Spleen (tissue), 13 donors: ENCODE measurements at places on chromosomes 11 and 22.
A peak's percentile ranks its signal among the peaks of the same experiment; 100 is the strongest.

DNA sequence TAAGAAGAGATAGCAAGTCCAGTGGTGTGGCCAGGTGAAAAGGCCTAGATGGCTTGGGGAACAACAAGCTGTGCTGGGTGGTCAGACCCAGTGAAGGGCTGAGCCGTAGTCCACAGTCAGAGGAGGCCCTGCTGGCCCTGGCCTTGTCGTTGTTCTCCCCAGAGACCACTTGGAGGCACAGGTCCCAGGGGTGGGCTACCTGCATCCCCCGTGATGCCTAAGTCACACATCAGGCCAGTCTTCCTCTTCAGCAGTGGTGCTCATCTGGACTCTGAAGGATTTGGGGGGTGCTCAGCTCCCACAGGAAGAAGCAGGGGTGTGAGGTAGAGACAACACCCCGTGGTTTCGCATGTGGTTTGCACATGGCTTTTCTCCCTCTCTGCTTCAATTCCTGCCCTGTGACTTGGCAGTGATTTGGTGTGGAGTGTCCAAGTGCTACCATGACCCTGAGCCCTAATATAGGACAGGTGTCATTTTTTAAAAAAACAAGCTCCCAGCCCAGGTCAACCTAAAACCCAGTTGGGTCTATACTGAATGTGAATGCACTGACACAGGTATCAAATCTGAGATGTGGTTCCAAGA lies 51.0 kb downstream of the ALX4 start:
- DNase-seq: no peak

- peak; percentile 67 for DNase-seq
Measured at GRCh38 chr22:50704510-50705218, 32.0 kb downstream of the SHANK3 start.

- peak; percentile 53 for DNase-seq
Measured at GRCh38 chr22:44906999-44907644, 102.7 kb downstream of the PHF21B start.

GRCh38 chr22:22955276-22955798 lies 67.7 kb downstream of the IGLL5 start:
- DNase-seq: no peak

- no peak for DNase-seq
Measured at GRCh38 chr11:2586793-2587131, 113.0 kb downstream of the KCNQ1OT1 start.

- peak; percentile 92 for DNase-seq
Measured at GRCh38 chr11:3049430-3050243, 7.6 kb downstream of the CARS1 start.

GRCh38 chr22:36110306-36110881 lies 50.2 kb downstream of the APOL3 start:
- DNase-seq: no peak

DNA sequence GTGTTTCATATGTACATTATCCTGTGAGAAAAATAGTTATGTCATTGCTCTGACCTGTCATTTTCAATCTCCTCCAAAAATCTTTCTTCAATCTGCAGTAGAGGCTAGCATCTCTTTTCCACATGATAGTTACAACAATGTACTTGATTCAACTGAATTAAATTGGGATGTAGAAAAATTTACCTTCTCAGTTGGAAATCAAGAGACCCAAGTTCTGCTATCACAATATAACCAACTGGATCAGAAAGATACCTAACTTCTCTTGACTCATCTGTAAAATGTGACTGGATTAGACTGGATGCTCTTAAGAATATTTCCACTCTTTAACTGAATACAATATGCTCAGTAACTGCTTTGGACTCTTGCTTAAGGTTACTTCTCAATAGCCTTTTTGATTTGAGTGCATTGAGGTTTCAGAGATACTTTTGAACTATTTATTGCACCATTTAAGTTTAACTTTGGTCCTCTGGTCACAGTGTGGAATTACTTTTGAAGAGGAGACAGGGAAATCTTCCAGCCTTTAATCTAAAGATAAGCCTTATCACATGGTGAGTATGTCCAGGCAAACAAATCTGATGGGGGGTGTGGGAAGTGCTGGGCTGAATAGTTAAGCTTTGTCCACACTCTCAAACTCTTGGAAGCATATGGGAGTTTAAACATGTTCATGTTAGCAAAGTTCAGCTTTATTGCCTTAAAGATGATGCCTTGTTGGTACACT lies 82.3 kb downstream of the YAP1 start:
- no peak for DNase-seq

- peak; percentile 69 for DNase-seq
Measured at GRCh38 chr11:1919391-1920127, at the start of gene TNNT3. TNNT3 (plus strand) TSS chr11:1919703; CDS start chr11:1922875, 3,172 bp downstream.

DNA sequence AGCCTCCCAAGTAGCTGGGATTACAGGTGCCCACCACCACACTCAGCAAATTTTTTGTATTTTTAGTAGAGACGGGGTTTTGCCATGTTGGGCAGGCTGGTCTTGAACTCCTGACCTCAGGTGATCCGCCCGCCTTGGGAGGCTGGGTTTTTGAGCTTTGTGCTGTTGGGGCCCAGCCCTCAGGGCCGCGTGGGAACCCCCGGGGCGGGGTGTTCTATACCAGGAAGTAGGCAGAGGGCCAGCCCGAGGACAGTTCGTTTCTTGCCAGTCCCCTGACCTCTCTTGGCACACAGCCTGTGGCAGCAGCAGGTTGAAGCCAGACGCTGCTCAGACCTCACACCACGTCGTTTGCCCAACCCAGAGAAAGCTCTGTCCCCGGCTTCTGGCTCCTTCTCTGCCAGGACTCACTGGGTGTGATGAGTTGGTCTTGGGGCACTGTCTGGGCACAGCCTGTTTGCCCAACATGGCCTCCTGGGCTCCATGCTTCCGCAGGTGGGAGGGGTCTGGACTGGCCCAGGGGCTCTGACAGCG lies 24.9 kb upstream of the CHKA start:
- DNase-seq: peak; percentile 91

- DNase-seq: no peak
Measured at GRCh38 chr11:91947215-91947820, 277.3 kb upstream of the FAT3 start.

DNA sequence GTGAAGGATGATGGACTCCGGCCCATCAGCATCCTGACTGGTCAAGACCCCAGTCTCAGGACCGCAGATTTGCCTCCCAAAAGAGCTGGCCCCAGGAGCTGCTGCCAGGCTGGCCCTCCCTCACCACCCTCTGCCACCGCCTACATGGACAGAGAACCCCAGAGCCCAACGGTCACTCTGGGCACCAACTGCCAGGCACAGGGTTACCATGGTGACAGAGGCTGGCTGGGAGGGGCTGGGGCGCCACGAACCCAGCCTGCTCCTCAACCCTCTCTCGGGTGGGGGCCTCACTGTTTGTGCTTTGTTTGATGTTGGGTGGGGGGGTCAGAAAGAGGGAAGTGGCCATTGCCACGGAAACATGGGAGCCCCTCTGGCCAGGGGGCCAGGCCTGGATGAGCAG lies 55.8 kb downstream of the ELFN2 start:
- DNase-seq: no peak

- DNase-seq: no peak
Measured at GRCh38 chr11:128784059-128784804, 82.9 kb downstream of the KCNJ1 start.

DNA sequence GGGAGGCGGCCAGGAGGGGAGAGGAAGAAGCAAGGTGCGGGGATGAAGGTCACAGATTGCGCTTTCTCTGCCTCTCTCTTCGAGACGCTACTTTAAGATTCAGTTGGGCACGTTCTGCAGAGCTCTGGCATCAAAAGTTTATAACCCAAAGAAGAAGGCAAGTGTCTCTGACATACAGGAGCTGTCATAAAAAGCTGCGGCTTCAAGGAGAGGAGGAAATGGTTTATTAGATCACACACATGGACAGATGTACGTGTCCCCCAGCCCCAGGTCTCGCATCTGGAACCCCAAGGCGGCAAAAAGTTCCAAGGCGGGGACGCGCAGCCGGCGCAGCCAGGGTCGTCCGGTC lies 589.0 kb downstream of the OPCML start:
- no peak for DNase-seq

- DNase-seq: peak; percentile 58
Measured at GRCh38 chr11:76663486-76663810, 7.1 kb downstream of the LRRC32 start.

- DNase-seq: no peak
Measured at GRCh38 chr11:78373689-78374088, 43.9 kb downstream of the GAB2 start.

DNA sequence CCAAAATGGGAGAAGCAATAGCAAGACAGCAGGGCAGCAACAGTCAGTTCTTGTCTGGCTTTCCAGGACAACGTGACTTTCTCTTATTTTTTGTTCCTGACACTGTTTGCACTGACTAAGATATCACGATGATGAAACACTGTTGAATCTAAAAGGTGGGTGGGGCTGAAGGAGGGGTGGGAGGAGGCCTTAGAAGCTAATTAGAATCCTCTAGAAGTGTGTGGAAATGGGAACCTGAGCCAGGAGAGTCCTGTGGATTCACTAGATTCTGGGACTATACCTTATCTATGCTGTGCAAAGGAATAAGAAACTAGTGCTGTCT lies 300.3 kb downstream of the ST3GAL4 start:
- DNase-seq: no peak

- peak; percentile 75 for DNase-seq
Measured at GRCh38 chr11:126361400-126361799, 5.9 kb downstream of the ST3GAL4 start.

GRCh38 chr11:122277493-122277892 lies 161.5 kb upstream of the BLID start:
- DNase-seq: no peak

DNA sequence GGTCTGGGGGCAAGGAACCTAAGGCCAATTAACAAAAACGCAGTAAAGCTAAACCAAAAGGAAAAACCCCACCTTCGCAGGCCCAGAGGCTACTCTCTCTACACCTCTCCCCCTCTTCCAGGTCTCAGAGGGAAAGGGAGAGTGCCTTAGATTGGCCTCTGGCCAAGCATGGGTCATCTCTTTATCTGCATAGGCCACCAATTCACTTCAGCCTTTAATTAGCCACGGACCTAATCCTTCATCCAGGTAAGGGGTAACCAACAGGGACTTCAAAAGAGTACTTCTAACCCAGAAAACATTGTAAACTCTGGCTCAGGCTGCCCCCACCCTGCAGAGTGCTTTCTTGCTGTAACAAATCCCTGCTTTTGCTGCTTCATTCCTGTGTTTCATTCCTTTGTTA lies 9.4 kb downstream of the VSTM5 start:
- no peak for DNase-seq

DNA sequence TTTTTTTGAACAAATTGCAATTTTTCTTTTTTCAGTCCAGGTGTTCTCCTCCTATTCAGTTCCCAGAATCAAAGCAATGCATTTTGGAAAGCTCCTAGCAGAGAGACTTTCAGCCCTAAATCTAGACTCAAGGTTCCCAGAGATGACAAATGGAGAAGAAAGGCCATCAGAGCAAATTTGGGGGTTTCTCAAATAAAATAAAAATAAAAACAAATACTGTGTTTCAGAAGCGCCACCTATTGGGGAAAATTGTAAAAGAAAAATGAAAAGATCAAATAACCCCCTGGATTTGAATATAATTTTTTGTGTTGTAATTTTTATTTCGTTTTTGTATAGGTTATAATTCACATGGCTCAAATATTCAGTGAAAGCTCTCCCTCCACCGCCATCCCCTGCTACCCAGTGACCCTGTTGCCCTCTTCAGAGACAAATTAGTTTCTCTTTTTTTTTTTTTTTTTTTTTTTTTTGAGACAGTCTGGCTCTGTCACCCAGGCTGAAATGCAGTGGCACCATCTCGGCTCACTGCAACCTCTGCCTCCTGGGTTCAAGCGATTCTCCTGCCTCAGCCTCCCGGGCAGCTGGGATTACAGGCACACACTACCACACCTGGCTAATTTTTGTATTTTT lies 6.2 kb upstream of the UBE4A start:
- no peak for DNase-seq

GRCh38 chr11:707817-708420 lies 1.9 kb downstream of the EPS8L2 start:
- no peak for DNase-seq
